Activated CD4-positive, alpha-beta T cell treated with anti-CD3 and anti-CD28 coated beads, Interleukin-10, Interleukin-2, amounts not matched to agents 100 ng/mL and 50 ng/mL, durations not matched to agents 16 hours and 8 hours (primary cell): ENCODE measurements at places on chromosomes 7 and 10.

GRCh38 chr10:113228530-113228929 is 278.5 kb downstream of the TCF7L2 start:
- no peak for DNase-seq

GRCh38 chr7:23335621-23336020 is 36.5 kb downstream of the MALSU1 start:
- no peak for DNase-seq

DNA sequence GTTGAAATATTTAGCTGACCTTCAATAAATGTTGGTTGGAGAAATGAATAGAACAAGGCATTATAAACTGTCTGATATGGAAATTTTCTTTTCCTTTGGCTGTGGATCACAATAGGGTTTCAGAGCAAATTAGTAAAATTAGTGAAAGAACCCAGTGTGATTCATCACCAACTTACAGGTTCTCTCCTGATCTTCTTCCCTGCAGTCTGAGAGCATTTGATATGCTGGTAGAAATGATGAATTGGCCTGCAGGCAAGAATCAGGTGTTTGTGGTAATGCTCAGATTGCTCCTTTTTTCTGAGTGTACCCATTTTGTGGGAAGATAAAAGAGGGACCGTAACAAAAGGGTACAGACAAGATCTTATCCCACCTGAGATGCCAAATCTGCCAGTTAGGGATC is 51.9 kb downstream of the BTAF1 start:
- peak; percentile 21 for DNase-seq

GRCh38 chr10:13823096-13823708 is 236.4 kb downstream of the PRPF18 start:
- no peak for DNase-seq

GRCh38 chr10:116101616-116102315 is 171.2 kb downstream of the GFRA1 start:
- no peak for DNase-seq

DNA sequence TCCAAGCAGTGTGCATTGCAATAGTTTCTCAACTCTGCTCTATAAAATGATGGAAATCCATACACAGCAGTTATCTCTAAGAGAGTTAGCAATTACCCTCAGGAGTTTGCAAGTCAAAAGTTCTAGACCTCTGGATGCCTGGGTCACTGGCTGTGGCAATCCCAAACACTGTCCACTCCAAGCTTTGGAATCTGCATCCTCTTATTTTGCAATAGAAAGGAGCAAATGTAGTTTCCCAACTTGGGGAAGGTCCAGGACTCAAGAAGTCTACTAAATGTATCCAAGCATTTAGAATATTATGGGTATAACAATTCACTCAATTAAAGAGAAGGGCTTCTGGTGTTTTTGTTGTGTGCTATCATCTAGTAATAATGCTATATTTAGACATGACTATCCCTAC is 131.3 kb upstream of the NRP1 start:
- DNase-seq, result no peak

DNA sequence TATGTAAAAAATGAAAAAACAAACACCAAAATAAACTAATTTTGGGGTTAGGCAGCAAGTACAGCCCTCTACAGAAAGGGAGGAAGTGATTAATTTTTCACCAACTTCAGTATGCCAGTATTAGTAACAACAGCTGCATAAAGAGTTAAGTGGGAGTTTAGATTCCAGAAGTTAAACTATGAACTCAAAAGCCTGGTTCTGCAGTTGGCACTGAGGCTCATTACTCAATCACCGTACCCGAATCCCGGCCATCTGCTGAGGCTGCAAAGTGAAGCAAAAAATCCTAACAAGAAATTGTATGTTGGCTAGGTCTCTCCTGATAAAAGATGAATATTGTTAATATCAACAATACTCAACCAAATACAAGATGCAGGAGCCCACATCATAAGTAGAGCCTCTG is 4.0 kb downstream of the NUDT5 start:
- peak; percentile 34 for DNase-seq

- no peak for DNase-seq
Measured at GRCh38 chr7:55486192-55486590, 86.1 kb downstream of the VOPP1 start.

- no peak for DNase-seq
Measured at GRCh38 chr7:143388491-143389101, 7.5 kb downstream of the ZYX start.

GRCh38 chr7:1696671-1697498 is 26.8 kb downstream of the ELFN1 start:
- no peak for DNase-seq

DNA sequence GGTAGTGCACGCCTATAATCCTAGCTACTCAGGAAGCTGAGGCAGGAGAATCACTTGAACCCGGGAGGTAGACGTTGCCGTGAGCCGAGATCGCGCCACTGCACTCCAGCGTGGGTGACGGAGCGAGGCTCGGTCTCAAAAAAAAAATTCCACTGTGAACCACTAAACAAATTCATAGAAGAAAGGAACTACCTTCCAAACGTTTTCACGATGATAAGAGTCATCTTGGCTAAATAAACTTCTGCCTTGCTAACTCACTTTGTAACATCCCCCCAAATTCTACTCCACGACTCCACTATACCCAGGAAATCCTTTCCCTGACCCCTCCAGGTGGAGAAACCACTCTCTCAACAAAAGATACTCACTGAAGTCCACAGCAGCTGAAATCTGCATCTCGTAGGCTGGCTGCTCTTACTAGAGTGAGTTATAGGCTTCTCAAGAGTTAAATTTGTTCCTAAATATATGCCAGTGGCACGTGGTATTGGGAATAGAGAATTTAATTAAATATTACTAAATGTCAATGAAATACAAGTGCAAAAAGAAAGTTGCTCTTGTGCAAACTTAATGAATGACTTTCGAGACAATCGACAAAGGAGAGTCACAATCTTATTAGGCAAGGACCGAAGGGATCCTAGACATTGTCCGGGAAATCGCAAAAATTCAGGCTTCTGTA is 1.6 kb upstream of the GTF2I start:
- no peak for DNase-seq

- no peak for DNase-seq
Measured at GRCh38 chr7:46572691-46573090, 651.6 kb upstream of the IGFBP3 start.

DNA sequence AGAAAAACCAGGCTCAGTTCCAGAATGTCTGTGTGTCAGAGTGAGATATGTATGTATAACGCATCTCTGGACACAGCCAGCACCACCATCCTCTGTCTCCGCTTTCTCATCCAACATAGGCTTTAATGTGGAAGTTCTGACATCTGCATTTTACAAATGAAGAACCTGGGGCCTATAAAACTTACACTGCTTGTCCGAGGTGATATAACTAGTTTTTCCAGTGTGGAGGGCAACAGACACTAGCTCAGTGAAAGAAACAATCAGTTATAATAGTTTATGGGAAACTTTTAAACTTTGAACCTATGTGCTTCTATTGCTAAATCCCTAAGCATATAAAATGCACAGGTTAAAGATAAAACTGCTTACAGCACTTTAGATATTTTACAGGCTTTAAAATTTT is 208.7 kb downstream of the CRPPA start:
- DNase-seq, result no peak

DNA sequence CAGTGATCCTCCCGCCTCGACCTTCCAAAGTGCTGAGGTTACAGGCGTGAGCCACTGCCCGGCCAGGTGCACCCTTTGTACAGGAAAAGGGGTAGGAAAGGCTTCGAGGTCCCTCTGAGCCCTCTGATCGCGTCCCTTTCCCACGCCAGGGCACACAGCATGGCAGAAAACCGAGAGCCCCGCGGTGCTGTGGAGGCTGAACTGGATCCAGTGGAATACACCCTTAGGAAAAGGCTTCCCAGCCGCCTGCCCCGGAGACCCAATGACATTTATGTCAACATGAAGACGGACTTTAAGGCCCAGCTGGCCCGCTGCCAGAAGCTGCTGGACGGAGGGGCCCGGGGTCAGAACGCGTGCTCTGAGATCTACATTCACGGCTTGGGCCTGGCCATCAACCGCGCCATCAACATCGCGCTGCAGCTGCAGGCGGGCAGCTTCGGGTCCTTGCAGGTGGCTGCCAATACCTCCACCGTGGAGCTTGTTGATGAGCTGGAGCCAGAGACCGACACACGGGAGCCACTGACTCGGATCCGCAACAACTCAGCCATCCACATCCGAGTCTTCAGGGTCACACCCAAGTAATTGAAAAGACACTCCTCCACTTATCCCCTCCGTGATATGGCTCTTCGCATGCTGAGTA is 871 bp downstream of the POP7 start:
- DNase-seq, result no peak

DNA sequence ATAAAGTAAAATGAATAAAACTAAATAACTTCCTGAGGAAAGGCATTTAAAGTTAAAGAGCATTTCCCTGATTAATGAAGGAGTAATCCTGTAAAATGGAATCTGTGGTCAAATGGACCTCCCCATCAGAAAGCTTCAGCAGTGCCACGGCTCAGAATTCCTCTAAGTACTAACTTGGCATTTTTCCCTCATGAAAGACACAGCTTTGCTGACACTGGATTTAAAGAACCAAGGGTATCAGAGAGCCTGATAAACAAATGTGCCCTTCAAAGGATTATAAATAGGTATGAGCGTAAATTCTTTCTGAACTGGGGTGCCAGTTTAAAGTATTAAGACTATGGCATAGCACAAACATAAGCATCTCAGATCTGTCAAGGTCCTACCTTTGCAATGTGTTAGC is 24.2 kb upstream of the RNF148 start:
- no peak for DNase-seq

DNA sequence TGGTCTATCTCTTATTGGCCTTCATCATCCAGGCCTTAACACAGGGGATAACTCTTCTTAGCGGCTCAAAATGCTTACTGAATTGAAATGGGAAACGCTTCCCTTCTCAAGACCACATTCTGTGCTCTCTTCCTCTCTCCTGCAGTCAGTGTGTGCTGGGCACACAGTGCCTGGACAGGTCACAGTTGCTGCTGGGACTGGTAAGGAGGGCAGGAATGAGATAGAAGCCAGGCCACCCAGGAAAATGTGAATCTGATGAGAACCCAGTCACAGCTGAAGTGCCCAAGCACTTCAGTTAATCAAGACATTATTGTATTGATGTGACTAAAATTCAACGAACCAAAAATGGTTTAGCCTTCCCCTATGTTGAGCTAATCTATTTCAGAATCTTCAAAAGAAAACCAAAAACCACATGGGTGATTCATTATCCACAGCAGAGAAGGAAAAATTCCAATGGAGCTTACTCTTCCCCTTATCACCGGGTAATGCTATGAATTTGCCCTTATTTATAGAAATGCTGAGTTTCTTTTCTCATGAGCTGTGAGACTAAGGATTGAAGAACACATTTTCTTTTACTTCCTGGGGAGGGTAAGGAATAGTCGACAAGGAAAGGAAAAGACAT is 41.2 kb upstream of the PLPP4 start:
- no peak for DNase-seq

DNA sequence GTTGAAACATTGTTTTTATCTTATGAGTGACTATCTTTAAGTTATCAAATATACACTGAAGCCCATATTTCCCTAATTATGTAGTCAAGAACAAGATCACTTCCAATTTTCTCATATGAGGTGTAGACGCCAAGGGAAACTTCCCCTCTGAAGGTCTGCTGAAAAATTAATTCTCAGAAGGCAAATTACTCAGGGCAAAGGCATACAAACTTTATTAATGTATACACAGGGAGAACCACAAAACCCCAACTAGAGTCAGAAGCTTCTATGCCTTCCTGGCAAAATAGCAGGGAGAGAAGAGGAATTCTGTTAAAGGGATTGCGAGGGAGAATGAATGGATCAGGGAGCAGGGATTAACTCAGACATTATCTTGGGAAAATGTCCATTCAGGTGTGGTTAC is 83.4 kb downstream of the DOCK4 start:
- no peak for DNase-seq

DNA sequence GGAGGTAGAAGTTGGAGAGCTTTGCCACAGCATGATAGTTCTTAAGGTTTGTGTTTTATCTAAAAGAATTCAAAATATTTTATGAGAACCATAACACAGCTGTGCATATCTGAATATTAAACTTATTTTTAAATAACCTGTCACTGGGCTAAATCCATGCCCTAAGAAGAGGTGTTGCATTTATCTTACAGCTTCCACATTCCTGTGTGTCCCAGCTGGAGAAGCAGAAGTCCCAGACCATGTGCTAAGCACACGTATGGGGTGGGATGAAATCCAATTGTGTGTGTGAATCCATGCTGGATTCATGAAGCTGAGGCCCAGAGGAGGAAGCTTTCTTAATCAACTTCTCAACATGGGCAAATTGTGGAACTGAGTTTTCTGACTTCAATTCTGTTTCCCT is 121.5 kb downstream of the PKD1L1 start:
- DNase-seq, result no peak

DNA sequence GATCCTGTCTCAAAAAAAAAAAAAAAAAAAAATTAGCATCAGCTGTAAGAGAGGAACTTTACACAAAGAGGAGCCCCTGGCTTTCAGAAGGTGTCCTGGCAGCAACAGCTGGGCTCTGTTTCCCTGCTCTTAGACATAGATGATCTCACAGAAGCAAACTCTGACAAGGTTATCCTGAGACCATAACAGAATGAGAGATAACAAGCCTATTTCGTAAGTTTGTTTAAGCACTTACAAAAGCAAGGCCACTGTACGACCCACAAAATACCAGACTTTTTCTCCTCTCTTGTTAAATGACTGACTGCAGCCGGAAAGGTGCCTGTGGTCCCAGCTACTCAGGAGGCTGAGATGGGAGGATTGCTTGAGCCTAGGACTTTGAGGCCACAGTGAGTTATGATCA is 33.3 kb upstream of the OTUD1 start:
- DNase-seq, result no peak

GRCh38 chr7:92520024-92520423 is 8.3 kb downstream of the PEX1 start:
- DNase-seq, result no peak

DNA sequence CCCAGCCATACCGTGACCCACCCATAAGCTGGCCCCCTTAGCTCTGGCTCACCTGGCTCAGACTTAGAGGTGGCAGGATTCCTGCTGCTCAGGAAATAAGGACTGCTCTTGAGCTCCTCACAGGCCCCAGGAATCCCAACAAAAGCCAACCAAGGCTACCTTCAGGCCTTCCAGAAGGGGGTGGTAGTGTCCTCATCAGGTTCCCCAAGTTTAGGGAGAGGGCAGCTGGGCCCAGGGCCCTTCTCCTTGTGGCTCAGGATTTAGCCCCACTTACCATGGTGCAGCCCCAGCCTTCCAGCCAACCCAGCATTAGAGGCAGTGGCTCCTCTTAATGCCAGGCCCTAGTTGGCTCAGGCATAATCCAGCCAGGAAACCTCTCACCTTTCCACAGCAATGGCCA is 23.5 kb downstream of the NPFFR1 start:
- no peak for DNase-seq

- DNase-seq, result no peak
Measured at GRCh38 chr10:117476281-117476680, 66.3 kb upstream of the EMX2 start.

- DNase-seq, result no peak
Measured at GRCh38 chr10:79234391-79235315, 112.6 kb upstream of the PPIF start.

GRCh38 chr10:549391-549790 is 140.1 kb downstream of the DIP2C start:
- no peak for DNase-seq

GRCh38 chr7:20504060-20504459 is 111.4 kb upstream of the ABCB5 start:
- DNase-seq, result no peak
